Thymus (tissue), 14 donors: ENCODE measurements at places on chromosomes 16 and 17. TPM values are rescaled to one million over a fixed set of nuclear protein-coding genes. Genes with fewer than 3 reads are reported as not detected.

- peaks cover 3% of the 10 kb centered on the region for H3K4me1 ChIP-seq
- no peak overlapping the region for H3K4me3 ChIP-seq
- H3K27me3 ChIP-seq = no peaks in the 10 kb centered on the region
- no peak overlapping the region for H3K27ac ChIP-seq
These were observed 73.2 kb downstream of the KANSL1 start for GRCh38 chr17:46120078-46120477.

CNTD1 gene
- total RNA-seq = 0.09 TPM

DNA sequence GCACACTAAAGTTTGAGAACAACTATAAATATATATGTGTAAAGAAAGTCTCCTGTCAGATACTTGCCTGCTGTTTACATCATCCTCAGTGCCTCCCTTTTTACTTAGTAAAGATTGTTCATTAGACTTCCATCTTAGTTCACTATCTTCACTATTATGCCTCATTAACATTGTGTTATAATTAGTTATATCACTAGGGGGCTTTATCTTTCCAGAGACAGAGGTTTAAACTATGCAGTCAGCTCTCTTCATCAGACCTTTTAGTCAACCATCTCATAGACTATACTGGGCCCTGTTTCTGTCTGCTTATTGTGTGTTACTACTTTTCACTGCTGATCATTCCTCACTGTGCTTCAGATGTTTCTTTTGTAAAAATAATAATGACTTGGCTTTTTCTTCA lies 630.8 kb upstream of the KIF2B start:
- H3K4me3 ChIP-seq = no peak overlapping the region
- DNase-seq = no peak
- H3K27ac ChIP-seq = no peak overlapping the region
- H3K36me3 ChIP-seq = no peaks in the 10 kb centered on the region
- no peaks in the 10 kb centered on the region for H3K4me1 ChIP-seq

GRCh38 chr16:85553436-85554113 lies 59.5 kb upstream of the GSE1 start:
- H3K4me3 ChIP-seq = peak overlapping the region; percentile 97
- H3K36me3 ChIP-seq = peaks cover 5% of the 10 kb centered on the region
- no peaks in the 10 kb centered on the region for H3K27me3 ChIP-seq
- peak; percentile 51 for DNase-seq

ZNF423 gene
- 1.6 TPM for total RNA-seq

GRCh38 chr17:2151358-2152033 lies 96.6 kb downstream of the HIC1 start:
- H3K36me3 ChIP-seq = peaks cover 20% of the 10 kb centered on the region
- H3K4me3 ChIP-seq = no peak overlapping the region
- peak overlapping the region; percentile 48 for H3K27ac ChIP-seq

DHRS7C gene
- 0.24 TPM for total RNA-seq

GRCh38 chr16:56983211-56983751 lies 6.1 kb upstream of the NLRC5 start:
- H3K36me3 ChIP-seq = peaks cover 4% of the 10 kb centered on the region
- H3K27ac ChIP-seq = no peak overlapping the region
- no peak overlapping the region for H3K4me3 ChIP-seq
- no peaks in the 10 kb centered on the region for H3K27me3 ChIP-seq
- DNase-seq = no peak

DNA sequence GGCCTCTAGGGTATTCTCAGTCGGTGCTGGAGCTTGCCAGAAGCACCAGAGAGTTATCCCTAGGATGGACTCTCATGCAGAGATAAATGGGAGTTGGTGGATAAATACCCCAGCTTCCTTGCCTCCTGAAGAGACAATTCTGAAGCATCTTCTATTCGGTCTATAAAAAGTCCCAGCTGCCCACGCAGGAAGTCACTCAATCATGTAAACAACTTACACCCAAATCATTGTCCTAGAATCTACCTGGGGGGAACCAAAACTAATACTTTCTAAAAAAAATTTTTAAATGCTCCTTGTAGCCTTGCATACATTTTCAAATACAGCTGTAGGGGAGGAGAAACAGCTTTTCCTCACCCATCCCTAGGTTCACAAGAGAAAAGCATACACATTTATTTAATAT lies 66.6 kb upstream of the ELAC2 start:
- DNase-seq = no peak
- H3K27me3 ChIP-seq = no peaks in the 10 kb centered on the region
- H3K27ac ChIP-seq = no peak overlapping the region
- no peaks in the 10 kb centered on the region for H3K36me3 ChIP-seq
- H3K4me3 ChIP-seq = no peak overlapping the region

- H3K4me3 ChIP-seq = no peak overlapping the region
- H3K36me3 ChIP-seq = no peaks in the 10 kb centered on the region
- no peak overlapping the region for H3K27ac ChIP-seq
- DNase-seq = no peak
These were observed 54.6 kb downstream of the RBFOX3 start for GRCh38 chr17:79556271-79556670.

- H3K4me1 ChIP-seq = no peaks in the 10 kb centered on the region
- no peaks in the 10 kb centered on the region for H3K27me3 ChIP-seq
- no peak for DNase-seq
- H3K4me3 ChIP-seq = no peak overlapping the region
- H3K36me3 ChIP-seq = no peaks in the 10 kb centered on the region
- no peak overlapping the region for H3K27ac ChIP-seq
These were observed 477.1 kb downstream of the TOX3 start for GRCh38 chr16:52069866-52070265.

RNF43 gene
- total RNA-seq = 3.4 TPM

- H3K4me3 ChIP-seq = no peak within 1 kb of the TSS
- peaks cover 17% of the 10 kb centered on the region for H3K27me3 ChIP-seq
- no peaks in the 10 kb centered on the region for H3K4me1 ChIP-seq
- DNase-seq = no peak
- H3K27ac ChIP-seq = no peak within 1 kb of the TSS
These were observed at the start of gene SLC6A2 for GRCh38 chr16:55655897-55656681. Gene SLC6A2, plus strand, starts transcription at chr16:55655988. Its CDS starts 707 bp downstream, at chr16:55656695.

GRCh38 chr16:70597135-70597835 lies 49.1 kb upstream of the IL34 start:
- DNase-seq = no peak
- no peak overlapping the region for H3K4me3 ChIP-seq

DNA sequence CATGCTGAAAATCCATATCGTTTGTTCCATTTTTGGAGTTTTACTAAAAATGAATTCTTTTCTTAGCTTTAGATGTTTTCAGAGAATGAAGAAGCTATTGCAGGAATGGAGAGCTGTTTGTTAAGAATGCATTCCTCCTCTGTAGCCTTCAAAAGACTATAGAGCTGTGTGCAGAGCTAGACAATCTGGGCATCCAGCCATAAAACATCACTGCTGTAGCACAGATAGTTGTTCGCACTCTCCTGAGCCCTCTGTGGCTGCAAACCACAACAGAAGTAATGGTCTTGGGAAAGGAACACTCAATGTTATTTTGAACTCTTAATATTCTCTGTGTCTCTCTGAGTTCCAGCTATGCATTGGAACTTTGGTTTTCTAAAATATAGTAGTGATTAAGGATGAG lies 4.9 kb downstream of the TNRC6C start:
- peaks cover 33% of the 10 kb centered on the region for H3K4me1 ChIP-seq
- no peaks in the 10 kb centered on the region for H3K27me3 ChIP-seq

DNA sequence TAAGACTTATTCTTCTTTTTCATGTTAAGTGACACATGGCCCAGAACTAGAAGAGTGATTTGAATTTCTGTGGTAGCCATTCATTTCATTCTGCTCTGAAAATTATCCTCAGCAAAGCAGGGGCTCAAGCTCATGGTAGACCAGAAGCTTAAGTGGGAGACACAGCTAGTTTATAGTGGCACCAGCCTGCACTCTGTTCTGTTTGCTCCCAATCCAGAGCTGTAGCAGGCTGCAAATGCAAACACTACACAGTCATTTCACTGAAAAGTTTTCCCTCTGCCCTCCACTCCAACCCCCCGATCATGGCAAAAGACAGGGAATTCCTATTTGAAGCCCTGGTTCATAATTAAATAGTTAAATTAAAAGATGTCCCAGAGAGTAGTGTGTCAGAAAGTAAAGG lies 17.1 kb downstream of the MPP2 start:
- H3K4me3 ChIP-seq = no peak overlapping the region
- H3K27me3 ChIP-seq = peaks cover 4% of the 10 kb centered on the region
- H3K4me1 ChIP-seq = no peaks in the 10 kb centered on the region
- H3K27ac ChIP-seq = no peak overlapping the region
- no peak for DNase-seq
- H3K36me3 ChIP-seq = no peaks in the 10 kb centered on the region

KRTAP4-9 gene
- not detected for total RNA-seq

DNA sequence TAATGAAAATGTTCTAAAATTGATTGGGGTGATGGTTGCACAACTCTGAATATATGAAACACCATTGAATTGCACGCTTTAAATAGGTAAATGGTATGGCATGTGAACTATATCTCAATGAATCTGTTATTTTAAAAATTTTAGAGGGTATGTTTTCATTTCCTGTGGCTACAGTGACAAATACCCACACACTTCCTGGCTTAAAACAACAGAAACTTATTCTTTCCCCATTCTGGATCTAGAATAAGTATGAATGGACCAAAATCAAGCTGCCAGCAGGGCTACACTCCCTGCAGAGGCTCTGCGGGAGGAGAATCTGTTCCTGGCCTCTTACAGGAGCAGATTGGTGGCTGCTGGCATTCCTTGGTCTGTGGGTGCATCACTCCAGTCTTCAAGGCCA lies 11.3 kb upstream of the PECAM1 start:
- no peaks in the 10 kb centered on the region for H3K36me3 ChIP-seq
- no peak overlapping the region for H3K27ac ChIP-seq
- DNase-seq = no peak
- peaks cover 31% of the 10 kb centered on the region for H3K4me1 ChIP-seq
- H3K4me3 ChIP-seq = no peak overlapping the region
- no peaks in the 10 kb centered on the region for H3K27me3 ChIP-seq

- H3K27ac ChIP-seq = peak overlapping the region; percentile 8
- no peaks in the 10 kb centered on the region for H3K36me3 ChIP-seq
- peaks cover 22% of the 10 kb centered on the region for H3K4me1 ChIP-seq
- no peak overlapping the region for H3K4me3 ChIP-seq
- DNase-seq = no peak
These were observed 27.8 kb upstream of the MEAK7 start for GRCh38 chr16:84532291-84532724.

GRCh38 chr16:85465328-85466303 lies 147.5 kb upstream of the GSE1 start:
- peaks cover 86% of the 10 kb centered on the region for H3K4me1 ChIP-seq
- H3K4me3 ChIP-seq = no peak overlapping the region
- no peaks in the 10 kb centered on the region for H3K36me3 ChIP-seq

DNA sequence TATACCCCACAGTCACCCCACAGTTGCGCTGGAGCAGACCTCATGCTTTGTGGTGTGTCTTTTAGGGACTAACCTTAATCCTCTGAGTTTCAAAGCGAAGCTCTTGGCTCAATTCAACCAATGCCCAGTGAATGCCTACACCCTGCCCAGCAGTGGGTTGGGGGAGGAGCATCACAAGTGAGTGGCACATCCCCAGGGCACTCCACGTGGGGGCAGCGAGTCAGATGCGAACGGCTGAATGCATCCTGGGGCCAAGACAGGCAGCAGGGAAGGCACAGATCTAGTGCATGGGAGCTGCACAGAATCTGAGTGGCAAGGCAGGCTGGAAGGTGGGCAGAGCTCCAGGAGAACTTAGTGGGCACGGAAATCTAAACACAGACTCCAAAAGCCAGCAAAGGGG lies 39.2 kb downstream of the IFT140 start:
- no peaks in the 10 kb centered on the region for H3K27me3 ChIP-seq
- no peak overlapping the region for H3K4me3 ChIP-seq
- H3K4me1 ChIP-seq = no peaks in the 10 kb centered on the region
- no peaks in the 10 kb centered on the region for H3K36me3 ChIP-seq
- no peak overlapping the region for H3K27ac ChIP-seq
